PC-9 (cell line): ENCODE measurements at places on chromosomes 2 and 18. TPM values are rescaled to one million over a fixed set of nuclear protein-coding genes. Genes with fewer than 3 reads are reported as not detected.
A peak's percentile ranks its signal among the peaks of the same experiment; 100 is the strongest.

- peak; percentile 62 for DNase-seq
Observed at GRCh38 chr18:55897091-55897689, 309.2 kb upstream of the TCF4 start.

DNA sequence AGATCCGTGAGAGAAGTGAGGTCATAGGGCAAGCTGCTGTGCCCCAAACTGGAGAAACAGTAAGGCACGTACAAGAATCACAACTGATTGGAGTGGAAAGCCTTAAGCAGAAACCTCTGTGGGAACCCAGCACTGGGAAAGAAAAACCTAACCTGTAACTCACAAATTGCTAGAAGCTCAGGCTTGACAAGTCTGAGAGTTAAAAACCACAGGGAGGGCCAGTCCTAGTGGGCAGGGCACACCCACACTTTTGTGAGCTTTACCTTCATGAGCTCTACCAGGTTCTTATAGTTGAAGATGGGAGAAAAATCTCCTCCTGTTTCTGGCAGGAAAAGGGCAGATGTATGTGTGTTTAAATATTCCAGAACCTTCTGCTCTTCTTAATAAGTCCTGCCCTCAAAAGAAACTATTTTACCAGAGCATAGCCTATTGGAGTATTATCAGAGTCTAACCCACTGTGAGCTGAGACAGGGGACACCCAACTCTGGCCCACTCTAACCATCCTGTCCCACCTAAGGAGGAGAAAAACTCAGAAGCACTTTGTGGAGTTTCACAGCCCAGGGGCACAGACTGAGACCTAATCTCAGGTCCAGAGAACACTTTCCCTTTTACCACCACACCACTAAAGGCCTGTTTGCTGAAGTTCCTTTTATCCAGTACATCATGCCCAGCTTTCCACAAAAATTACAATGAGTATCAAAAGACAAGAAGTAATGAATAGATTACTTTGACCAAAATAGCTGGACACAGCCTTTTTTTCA lies 1265.7 kb upstream of the CHAC2 start:
- DNase-seq, result peak; percentile 9

GRCh38 chr2:197168705-197169104 lies 141.9 kb downstream of the ANKRD44 start:
- DNase-seq, result no peak

GRCh38 chr2:10834068-10834655 lies 21.6 kb upstream of the PDIA6 start:
- DNase-seq, result no peak

- DNase-seq, result no peak
Observed at GRCh38 chr2:114880046-114880445, 437.6 kb downstream of the DPP10 start.

DNA sequence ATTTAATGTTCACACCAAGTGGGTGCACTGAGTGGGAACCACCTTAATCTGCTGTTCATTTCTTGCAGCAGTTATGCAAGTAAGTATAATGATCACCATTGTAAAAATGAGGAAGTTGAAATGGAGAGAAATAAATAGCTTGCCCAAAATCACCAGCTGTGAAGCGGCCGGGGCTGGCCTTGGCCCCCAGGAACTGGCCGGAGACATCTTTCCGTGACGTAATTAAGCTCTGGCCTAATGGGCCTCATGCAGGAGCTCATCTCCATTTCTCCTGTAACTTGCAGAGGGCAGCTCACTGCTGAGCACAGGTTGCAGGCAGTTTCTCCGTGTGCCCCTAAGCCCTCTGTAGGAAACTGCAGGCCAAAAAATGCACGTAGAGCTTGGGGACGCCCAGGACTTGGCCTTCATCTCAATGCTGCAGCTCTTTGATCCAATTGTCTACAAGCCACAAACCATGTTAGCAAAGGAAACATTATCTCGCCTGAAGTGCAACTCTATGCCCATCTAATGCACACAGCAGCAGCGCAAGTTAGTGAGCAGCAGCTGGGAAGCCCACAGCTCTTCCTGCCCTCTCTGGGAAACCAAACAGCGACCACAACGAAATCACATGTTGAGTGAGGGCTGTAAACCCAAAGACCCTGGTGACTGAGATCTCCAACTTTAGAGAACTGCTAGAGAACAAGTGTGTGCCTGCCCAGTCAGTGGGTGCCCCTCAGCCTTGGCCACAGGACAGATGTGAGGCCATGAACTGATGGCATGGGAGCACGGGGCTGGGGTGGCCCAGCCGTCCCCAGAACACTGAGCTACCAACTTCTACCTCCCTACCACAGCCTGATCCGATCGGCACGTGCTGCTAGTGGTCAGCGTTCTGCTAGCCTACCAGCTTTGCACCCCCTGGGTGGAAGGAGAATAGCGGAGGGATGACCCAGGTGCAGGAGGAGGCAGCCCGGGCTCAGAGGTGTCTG lies 28.8 kb downstream of the APCDD1 start:
- no peak for DNase-seq

DNA sequence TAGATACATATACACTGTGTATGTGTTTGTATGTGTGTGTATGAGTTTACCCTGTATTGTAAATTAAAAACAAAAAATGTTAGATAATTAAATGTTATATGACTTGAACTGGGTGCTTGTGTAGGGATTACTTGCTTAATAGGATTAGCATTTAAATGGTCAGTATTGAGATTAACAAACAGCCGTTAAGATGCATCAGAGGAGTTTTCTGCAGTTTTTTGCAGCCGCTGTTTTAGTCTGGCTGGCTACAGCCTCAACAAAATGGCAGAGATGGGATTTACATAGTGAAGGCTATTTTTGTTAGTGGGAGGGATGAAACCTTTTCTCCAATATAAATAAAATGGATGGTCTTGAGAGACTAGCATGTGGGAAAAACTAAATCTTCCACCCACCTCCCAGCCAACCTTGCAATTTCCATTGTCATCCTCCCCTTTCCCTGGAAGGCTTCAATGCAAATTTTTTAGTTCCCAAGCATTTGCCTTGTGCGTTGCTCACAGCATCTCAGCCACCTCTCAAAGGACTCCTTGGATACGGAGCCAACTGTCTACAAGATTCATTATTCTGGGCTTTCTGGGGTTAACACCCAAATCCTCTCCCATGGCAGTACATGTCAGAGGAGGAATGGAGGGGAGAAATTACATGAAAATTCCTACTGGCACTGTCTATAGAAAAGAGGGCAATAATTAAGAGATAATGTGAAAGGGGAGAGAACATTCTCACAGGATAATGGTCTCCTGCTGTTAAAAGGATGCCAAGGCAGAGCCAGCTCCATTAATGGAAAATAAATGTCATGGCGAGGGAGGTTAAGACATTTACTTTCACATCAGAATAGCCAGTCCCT lies 351.9 kb downstream of the CDH2 start:
- DNase-seq, result no peak

DNA sequence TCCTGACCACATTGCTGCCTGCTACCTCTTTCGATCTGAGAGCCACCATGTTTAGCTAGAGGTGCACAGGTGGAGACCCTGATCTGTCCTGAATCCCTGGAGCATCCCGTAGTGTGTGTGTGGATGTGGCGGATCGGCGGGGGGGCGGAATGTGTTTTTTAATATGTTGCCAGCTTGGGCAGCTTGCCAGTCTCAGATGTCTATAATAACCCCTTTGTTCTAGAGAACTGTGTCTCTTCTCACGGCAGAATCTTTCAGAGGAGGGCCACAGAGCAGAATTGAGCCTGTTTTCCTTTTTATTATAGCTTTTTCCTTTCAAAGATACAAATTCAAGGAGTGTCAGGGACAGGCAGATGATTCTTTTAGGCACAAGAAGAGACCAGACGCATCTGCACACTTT lies 934.1 kb upstream of the KLHL29 start:
- no peak for DNase-seq

GRCh38 chr2:9649261-9649660 lies 18.5 kb upstream of the YWHAQ start:
- DNase-seq, result no peak

DNA sequence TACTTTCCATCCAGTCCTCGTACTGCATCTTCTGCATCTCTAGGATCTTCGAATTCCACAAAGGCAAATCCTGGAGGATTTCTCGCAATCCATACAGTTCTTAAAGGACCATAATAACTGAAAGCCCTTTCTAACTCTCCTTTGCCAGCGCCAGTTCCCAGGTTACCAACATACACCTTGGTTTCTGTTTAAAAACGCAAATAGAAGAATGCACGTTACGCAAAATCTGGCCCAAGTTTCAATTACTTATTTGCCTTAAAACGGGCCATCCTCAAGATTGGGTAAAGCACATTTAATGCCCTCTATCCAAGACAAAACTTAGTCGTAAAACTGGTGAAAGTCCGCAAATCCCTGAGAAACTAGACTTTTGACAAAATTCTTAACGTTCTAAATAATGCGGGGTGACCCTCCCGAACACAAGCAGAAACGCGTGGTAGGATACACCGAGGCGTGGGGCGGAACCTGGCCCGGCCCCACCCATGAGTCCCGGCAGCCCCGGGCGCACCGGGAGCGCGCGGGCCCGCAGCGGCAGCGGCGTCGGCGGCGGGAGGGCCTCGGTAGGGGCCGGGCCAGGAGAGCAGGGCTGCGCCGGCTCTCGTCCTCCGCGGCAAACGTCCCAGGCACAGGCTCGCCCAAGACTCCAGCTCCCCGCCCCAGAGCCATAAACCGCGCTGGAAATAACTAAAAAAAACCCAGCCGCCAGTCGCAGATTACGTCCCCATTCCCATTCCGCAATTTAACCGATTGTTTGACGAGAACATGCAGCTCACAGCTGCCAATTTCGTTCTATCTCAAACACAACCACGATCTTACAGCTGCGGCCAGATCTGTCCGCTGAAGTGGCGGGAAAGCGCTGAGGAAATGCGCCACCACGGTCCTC lies 910 bp downstream of the SRSF7 start:
- DNase-seq, result no peak

- no peak for DNase-seq
Observed at GRCh38 chr2:206853915-206854314, 85.4 kb upstream of the CPO start.

GRCh38 chr2:196130039-196130825 lies 41.1 kb downstream of the STK17B start:
- DNase-seq, result no peak

Gene ELOA2
- total RNA-seq, result not detected in 2 replicates

Gene EGR4
- total RNA-seq, result not detected in 2 replicates

Gene UGT1A8
- 0.17 and 0.20 TPM in 2 replicates for total RNA-seq

Gene POTEC
- total RNA-seq, result not detected in 2 replicates

Gene TNFAIP6
- total RNA-seq, result not detected in 2 replicates

Gene GTF2A1L
- not detected in 2 replicates for total RNA-seq

Gene HOXD13
- not detected in 2 replicates for total RNA-seq

Gene MAP3K19
- not detected in 2 replicates for total RNA-seq
